Cerebellum (tissue), 4 donors: ENCODE measurements at places on chromosomes 12 and 14. TPM values are rescaled to one million over a fixed set of nuclear protein-coding genes. Genes with fewer than 3 reads are reported as not detected.

GRCh38 chr14:105090493-105091053, 25.3 kb upstream of the GPR132 start:
- DNase-seq, result peak; percentile 75

DNA sequence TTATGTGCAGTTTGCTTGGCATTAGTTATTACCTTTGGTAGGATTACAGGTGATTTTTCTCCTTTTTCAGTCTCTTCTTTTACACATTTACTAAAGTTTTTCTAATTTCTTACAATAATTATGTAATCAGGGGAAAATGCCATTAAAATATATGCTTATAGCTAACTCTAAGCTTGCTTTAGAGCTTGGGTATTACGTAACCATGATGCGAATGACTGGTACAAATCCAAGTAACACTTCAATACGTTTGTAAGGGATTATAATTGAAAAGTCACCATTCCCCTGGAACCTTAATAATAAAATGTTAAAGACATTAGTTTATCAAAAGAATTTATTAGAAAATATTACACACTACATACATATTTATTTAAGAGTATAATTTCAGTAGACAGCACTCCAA, 71.6 kb downstream of the SCAF11 start:
- no peak for DNase-seq

RPS6KA5 gene
- total RNA-seq, result 10.6 TPM

GRCh38 chr14:100100032-100100703, 34.9 kb downstream of the EVL start:
- no peak for DNase-seq

KRT4 gene
- not detected for total RNA-seq

GRCh38 chr14:56224229-56224628, 106.0 kb downstream of the PELI2 start:
- DNase-seq, result no peak

ALDH6A1 gene
- total RNA-seq, result 50.2 TPM

- DNase-seq, result no peak
Measured at GRCh38 chr12:46521145-46521544, 148.6 kb upstream of the SLC38A2 start.

GRCh38 chr12:114981036-114981435, 297.1 kb upstream of the TBX3 start:
- DNase-seq, result no peak

FIGNL2 gene
- 1.3 TPM for total RNA-seq

GRCh38 chr14:23185063-23185462, 1.6 kb upstream of the SLC7A8 start:
- DNase-seq, result no peak

DNA sequence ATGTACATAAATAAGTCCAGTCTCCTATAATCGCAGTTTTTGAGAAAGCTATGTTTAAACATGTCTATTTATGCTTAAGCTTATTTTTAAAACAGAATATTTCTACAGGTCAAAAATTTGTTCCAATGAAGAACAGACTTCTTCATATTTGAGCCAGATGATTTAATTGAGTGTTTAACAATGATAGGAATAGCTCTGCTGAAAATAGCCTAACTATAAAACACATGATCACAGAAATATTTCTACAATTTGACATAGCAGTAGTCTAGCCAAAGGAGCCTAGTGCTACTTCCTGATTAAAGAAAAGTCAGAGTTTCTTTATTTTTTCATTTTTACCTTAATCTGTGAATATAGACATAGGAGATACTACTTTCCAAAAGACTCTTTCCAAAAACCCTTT, 29.4 kb downstream of the DCP1B start:
- no peak for DNase-seq

- DNase-seq, result no peak
Measured at GRCh38 chr12:68977335-68977734, 44.4 kb upstream of the CPM start.

GRCh38 chr14:89025561-89026236, 201.2 kb downstream of the TTC8 start:
- DNase-seq, result no peak

DNA sequence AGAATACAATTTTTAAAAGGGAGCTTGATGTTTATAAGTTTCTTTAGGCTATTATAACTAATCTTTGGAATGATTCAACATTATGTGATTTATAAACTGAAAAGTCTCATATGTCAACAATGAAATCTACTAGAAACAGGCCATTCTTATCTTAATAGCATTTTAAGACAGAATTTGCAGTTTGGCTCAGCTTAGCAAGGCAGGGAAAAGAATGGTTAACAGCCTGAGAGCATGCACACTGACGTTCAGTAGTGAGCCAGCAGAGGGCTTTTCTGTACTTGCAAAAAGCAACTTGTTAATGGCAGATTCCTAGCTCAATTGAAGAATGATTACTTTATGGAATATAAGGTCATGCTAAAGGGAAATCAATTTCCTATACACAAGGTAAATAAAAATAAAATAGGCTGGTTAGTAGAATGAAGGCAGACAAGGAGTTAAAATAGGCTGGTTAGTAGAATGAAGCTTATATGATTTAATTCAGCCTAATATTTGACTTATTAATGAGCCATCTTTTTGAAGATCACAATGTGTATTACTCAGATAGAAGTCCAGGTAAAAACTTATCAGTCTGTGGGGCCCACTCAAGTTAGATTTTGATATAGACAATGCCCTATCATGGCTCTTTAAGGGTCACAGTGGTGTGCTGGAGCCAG, 95.9 kb downstream of the OTOGL start:
- no peak for DNase-seq

DNA sequence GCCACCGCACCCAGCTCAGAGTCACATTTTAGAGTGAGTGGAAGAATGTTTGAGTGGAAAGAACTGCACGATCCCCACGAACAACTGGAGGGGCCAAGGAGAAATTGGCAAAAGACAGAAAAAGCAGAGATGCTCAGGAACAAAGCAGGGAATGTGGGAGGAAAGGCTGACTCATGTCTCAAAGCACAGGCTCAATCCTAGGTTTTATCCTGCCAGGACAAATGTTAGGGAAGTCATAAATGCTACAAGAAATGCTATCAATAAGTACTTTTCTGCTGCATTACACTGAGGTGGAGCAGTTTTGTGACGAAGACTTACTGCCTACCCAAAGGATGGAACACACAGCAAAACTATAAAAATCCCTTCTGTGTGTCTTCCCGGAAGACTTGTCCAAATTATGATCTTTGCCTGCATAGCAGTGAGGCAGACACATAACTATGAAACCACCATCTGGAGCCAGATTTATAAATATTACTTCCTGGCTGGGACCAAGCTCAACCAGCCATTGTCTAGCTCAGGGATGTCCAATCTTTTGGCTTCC, 26.7 kb downstream of the NIN start:
- DNase-seq, result peak; percentile 64

KRT73 gene
- not detected for total RNA-seq

SLC2A13 gene
- 16.8 TPM for total RNA-seq

DNA sequence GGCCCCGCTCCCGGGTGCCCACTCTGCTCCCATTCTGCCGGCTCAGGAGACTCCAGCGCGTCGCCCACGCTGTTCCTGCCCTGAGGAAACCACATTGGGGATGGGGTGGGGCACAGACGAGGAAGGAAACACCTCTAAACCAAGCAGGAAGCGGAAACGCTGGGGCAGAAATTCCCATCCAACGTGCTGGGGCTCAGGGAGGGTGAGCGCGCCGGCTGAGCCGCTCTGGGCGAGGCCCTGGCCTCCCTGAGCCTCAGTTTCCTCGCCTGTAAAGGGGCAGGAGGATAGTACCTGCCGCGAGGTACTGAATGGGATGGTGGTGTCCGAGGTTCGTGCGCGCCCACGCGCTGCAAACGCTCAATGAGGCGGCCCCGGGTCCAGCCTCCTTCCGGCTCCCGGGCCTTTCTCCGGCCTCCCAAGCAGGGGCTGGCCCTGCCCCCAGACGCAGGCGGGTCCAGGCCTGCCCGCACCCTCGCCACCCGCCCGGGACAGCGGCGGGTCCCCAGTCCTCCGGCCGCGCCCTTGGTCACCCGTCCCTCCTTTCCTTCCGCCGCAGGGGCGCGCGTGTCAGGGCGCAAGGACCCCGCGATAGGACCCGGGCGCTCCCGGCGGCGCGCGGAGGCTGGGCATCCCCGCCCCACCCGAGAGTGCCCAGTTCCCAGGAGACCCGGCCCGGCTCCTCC, 673 bp downstream of the BEGAIN start:
- peak; percentile 71 for DNase-seq

- no peak for DNase-seq
Measured at GRCh38 chr12:90473831-90474230, 481.1 kb downstream of the CCER1 start.

DNA sequence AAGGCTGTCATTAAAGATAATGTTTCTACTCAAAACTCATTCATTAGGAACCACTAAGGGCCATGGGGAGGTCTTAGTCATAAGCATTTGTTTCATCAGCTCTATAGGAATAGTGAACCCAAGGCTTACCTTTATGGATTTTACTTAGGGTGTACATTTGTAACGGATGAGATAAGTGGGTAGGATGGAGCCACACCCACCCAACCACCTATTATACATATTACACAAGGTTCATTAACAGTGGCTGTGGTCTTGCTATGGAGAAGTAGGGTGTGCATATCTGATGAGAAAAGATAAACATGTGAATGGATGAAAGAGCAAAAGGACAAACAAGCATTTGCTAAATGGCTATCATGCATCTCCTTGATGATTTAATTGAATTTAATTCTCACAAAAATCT, 39.6 kb upstream of the ITPR2 start:
- no peak for DNase-seq

- DNase-seq, result no peak
Measured at GRCh38 chr12:32398181-32398580, 1.2 kb upstream of the FGD4 start.

DNA sequence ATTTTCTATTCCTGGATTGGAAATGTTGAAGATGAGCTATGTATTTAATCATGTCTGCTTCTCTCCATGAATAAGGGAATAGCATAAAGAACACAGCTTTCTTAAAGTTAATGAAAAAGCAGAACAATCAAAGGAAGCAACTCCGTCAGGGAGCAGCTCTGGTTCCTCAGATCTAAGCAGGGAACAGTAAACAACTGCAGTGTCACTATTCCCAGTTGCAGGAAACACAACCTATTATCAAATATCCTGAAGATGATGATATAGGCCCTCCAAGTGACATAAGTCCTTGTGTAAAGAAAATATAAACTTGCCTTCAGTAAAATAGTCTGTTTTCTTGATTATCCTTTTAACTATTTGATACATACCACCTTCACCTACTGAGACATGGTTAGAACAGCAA, 228.1 kb downstream of the KCNC2 start:
- DNase-seq, result no peak

CCDC184 gene
- 7.8 TPM for total RNA-seq

- no peak for DNase-seq
Measured at GRCh38 chr14:81826081-81826480, 292.4 kb upstream of the SEL1L start.

- no peak for DNase-seq
Measured at GRCh38 chr12:52354200-52354599, 13.1 kb downstream of the KRT85 start.

- DNase-seq, result no peak
Measured at GRCh38 chr14:98924046-98924445, 348.0 kb downstream of the BCL11B start.

GRCh38 chr12:93748672-93749383, 71.7 kb downstream of the CRADD start:
- DNase-seq, result no peak

GRCh38 chr14:103361867-103362266, 23.3 kb upstream of the MARK3 start:
- no peak for DNase-seq

- DNase-seq, result no peak
Measured at GRCh38 chr14:94665121-94665520, 52.9 kb downstream of the SERPINA3 start.

MUCL1 gene
- total RNA-seq, result not detected

CMKLR1 gene
- 1.6 TPM for total RNA-seq

- DNase-seq, result no peak
Measured at GRCh38 chr14:79840103-79840502, 371.2 kb downstream of the DIO2 start.

GRCh38 chr12:110693731-110694130, 4.8 kb upstream of the HVCN1 start:
- DNase-seq, result no peak

DNA sequence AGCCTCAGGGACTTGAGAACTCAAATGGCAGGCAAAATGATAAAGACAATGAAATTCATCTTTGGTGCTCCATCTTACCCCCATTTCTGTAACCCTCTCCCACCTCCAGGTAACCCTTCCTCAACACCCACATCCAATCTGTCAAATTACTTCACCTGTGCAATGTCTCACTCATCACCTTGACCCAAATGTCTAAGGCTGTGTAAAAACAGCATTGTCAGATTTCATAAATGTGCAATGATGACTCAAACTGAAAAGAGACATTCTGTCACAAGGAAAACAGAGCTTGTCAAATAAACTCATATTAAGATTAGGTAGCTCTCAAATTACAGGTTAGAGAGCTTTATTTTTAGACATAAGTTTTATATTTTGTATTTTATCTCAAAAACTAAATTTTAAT, 19.9 kb upstream of the COCH start:
- no peak for DNase-seq

DNA sequence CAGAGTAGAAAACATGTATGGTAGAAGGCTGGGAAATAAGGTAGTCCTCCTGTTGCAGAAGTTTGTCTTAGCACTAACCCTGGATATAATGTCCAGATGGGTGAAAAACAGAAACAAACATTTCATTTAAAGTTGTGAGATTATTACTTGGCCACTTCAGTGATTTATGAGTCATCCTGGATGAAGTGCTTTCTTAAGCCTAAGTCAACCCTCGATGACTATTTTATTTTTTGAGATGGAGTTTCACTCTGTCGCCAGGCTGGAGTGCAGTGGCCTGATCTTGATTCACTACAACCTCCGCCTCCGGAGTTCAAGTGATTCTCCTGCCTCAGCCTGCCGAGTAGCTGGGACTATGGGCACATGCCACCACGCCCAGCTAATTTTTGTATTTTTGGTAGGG, 10.2 kb downstream of the DLST start:
- no peak for DNase-seq

CKB gene
- total RNA-seq, result 155 TPM

GRCh38 chr14:74649167-74649566, 37.1 kb upstream of the LTBP2 start:
- DNase-seq, result no peak

TRIP11 gene
- 33.1 TPM for total RNA-seq

BCL11B gene
- total RNA-seq, result 5.1 TPM

PFKM gene
- 79.8 TPM for total RNA-seq

- DNase-seq, result no peak
Measured at GRCh38 chr12:58833853-58834252, 86.5 kb downstream of the LRIG3 start.

- no peak for DNase-seq
Measured at GRCh38 chr12:104371043-104371870, 67.7 kb downstream of the EID3 start.

SERPINA5 gene
- total RNA-seq, result 0.36 TPM

DNA sequence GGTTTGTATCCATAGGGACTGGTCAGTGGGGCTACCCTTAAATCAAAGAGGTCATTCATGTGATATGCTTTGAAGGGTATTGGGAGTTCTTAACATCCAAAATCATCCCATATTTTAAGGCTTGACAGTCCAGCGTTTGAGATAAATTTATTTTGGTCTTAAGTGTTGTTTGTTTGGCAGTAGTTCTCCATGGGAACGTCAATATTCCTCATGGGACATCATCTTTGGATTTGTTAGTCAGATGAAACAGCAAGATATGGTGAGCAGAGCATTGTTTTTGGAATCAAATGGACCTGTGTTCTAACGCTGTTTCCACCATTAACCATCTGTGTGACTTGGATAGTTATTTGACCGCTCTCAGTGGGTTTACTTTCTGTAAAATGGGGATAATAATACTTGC, 45.9 kb upstream of the GSG1 start:
- DNase-seq, result no peak

KRT71 gene
- 0.18 TPM for total RNA-seq

GDF3 gene
- total RNA-seq, result not detected

IL22 gene
- 0.82 TPM for total RNA-seq

- no peak for DNase-seq
Measured at GRCh38 chr12:116009805-116010204, 267.7 kb downstream of the MED13L start.
